ENCODE measurements at places on chromosomes 12 and 14.

DNA sequence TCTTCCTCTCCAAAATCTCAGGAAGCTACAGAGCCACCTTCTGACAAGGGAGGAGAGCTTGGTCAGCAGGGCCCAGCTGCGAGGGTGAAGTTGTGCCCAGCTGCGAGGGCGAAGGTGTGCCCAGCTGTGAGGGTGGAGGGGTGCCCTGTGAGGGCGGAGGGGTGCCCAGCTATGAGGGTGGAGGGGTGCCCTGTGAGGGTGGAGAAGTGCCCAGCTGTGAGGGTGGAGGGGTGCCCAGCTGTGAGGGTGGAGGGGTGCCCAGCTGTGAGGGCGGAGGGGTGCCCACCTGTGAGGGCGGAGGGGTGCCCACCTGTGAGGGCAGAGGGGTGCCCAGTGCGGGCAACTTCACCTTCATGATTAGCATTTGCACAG is 20.4 kb upstream of the TTC7B start:
- peak; percentile 16 for DNase-seq

GRCh38 chr12:106254724-106255123 is 6.9 kb upstream of the CKAP4 start:
- no peak for DNase-seq

DNA sequence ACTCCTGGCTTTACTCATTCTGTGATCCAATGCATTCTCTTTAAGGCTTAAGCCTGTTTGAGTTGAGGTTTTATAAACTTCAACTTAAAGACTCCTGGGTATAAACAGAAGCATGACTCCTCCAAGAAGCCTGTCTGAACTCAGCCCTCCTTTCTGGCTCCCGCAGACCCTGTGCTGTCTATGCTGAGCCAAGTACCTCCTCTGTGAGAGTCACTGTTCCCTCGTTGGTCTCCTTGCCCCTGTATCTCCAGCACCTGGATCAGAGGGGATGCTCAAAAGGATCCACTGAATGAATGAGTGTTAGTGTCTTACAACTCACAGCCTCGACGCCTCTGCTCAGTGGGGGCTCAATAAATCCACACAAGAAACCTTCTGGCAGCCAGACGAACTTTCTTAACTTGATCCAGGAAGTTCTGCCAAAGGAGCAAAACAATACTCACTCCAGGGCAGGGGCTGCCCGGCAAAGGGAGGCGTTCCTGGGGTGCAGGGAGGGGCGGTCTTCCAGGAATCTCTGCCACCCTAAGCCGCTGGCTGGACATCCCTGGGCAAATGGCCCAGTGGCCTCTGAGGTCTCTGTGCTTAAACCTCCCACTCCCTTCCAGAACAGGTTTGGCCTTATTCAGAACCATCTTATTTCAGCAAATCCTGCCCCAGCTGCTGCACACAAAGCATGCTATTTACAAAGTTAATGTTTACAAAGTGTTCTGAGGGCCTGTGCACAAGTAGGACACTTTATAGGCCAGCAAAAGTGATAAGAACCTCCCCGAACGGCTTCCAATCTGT is 32.9 kb downstream of the MAP1LC3B2 start:
- no peak for DNase-seq

- DNase-seq: no peak
These were observed 52.7 kb downstream of the NKX2-1 start for GRCh38 chr14:36467332-36467731.

DNA sequence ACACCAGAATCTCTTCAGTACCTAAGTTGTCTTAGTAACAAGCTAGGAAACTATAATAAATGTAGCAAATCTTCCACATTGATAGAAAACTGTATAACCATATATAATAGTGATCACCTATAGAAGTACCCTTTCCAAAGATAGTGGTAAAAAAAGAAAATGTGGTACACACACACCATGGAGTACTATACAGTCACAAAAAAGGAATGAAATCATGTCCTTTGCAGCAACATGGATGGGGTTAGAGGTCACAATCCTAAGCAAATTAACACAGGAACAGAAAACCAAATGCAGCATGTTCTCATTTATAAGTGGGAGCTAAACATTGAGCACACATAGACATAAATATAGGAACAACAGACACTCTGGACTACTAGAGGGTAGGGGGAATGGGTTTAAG is 90.5 kb downstream of the SLC25A21 start:
- DNase-seq: no peak

GRCh38 chr14:51534610-51535011 is 117.1 kb upstream of the FRMD6 start:
- DNase-seq: no peak

- DNase-seq: no peak
These were observed 254.4 kb downstream of the SLC16A7 start for GRCh38 chr12:59850268-59850667.

GRCh38 chr12:93572712-93573551 is 457 bp downstream of the SOCS2 start:
- DNase-seq: peak; percentile 46

DNA sequence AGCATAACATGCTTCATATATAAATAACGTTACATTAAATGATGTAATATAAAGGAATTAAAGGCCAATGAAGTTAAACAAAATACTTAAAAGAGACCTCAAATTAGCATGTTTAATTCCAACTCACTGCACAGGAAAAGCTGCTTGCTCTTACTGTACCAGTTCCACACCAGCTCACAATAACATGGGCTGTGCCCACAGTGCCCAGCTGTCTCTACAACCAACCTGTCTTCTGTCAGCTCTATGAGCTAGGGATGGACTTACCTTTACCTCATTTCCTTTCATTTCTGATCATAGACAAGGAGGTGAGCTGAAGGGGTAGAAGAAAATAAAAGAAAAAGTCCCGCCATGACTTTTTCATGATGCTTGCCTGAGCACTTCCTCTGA is 64.8 kb downstream of the NKX2-1 start:
- no peak for DNase-seq

GRCh38 chr12:62625228-62625627 is 158.6 kb downstream of the MON2 start:
- DNase-seq: no peak

DNA sequence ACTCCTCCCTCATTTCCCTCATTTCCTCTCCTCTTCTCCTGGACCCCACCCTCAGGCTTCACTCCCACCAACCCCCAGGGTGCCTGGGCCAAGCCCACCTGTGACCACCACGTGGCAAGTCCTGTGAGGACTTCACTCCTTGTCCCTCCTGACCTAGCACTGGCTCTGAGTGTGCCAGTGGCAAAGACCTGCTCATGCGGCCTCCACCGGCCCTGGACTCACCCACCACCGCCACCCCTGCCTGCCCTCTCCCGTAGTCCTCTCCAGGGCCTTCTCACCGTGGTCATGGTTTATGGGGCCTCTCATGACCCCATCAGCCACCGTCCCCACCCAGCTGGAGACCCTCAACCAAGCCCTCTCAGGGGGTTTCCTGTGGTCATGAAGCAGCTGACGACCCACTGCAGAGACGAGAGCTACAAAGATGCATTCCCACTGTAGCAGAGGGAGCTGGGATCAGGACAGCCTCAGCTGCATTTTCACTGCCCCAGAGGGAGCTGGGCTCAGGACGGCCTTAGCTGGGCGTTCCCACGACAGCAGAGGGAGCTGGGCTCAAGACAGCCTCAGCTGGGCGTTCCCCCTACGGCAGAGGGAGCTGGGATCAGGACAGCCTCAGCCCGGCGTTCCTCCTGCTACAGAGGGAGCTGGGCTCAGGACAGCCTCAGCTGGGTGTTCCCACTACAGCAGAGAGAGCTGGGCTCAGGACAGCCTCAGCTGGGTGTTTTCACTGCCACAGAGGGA is 3.2 kb upstream of the C14orf180 start:
- no peak for DNase-seq

GRCh38 chr12:17030338-17030737 is 424.4 kb upstream of the LMO3 start:
- no peak for DNase-seq

DNA sequence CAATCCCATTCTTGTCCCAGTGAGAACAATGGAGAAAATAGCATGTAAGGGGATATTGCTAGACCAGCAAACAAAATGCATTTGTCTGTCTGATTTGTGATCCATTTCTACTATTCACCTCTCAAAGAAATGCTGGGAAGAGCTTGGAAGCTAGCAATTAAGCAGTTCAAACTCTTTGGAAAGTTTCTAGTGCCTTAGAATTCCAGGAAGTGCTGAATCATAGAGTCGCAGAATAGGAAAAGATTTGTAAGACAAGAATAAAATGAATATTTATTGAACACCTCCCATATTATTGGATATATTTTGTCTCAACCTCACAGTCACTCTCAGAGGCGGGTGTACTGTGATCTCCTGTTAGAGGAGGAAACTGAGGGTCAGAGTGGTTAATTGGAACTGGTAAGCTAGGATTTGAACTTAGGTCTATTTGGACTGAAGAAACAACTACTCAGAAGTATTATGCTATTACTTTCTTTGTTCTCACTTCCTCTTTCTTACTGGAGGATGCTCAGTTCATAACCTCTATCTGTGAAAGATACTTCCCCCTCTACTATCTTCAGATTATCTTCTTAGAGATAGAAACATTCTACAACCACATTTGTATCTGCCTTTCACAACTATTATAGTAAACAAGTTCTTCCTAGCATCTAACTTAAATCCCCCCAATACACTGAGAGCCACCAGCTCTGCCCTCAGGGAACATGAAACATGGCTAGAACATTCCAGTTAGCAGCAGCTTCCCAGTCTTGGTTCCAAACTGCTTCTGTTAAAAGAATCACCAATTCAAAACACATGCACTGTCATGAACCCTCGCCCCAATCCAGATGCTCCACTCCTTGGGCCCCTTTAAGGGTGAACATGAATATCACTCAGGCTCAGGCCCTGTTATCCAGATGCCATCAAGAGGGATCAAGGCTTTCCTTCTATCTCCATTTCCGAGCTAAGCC is 64.2 kb downstream of the DRAM1 start:
- no peak for DNase-seq

GRCh38 chr14:68327231-68327630 is 465.6 kb downstream of the ZFP36L1 start:
- no peak for DNase-seq

GRCh38 chr12:109919456-109919855 is 19.4 kb downstream of the TCHP start:
- DNase-seq: no peak

- no peak for DNase-seq
These were observed 8.9 kb downstream of the FUT8 start for GRCh38 chr14:65421201-65421981.

GRCh38 chr12:71158361-71158882 is 623 bp upstream of the TSPAN8 start:
- DNase-seq: no peak

GRCh38 chr14:88426271-88426670 is 40.8 kb downstream of the SPATA7 start:
- DNase-seq: no peak

Data from stimulated activated CD8-positive, alpha-beta memory T cell treated with anti-CD3 and anti-CD28 coated beads, Interleukin-4, amount 100 ng/mL, for 48 hours (primary cell).